ENCODE measurements at places on chromosomes 3 and 15.

DNA sequence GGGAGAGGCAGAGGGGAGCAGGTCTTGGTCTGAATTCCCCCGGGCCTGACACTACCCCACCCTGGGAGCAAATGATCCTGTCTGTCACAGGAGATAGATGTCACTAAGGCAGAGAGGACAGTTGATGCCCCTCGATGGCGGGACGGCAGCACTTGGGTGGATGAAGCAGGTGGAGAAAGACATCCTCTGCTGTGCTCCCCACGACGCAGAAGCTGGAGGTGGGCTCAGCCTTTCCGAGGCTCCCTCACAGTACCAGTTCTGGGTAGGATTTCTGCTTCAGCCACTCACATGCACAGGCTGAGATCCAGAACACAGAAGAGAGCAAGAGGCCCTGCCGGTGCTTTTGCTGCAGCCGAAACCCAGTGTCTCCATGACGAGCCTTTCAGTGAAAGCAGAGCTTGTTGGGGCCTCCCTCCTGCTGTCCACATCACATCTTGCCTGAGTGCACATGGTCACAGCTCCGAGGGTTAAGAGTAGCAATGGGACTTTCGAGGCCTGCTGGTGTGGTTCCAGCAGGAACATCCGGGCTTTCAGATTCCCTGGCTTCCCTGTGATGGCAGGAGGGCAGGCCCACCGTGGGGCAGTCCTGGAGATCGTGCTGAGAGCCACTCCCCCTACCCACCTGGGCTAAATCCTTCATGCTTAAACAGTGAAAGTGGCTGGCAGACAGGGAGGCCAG lies 107.3 kb upstream of the PRR20G start:
- no peak for DNase-seq
- no peak overlapping the region for H3K4me3 ChIP-seq
- H3K27ac ChIP-seq, result no peak overlapping the region
- no peaks in the 10 kb centered on the region for H3K27me3 ChIP-seq
- no peaks in the 10 kb centered on the region for H3K36me3 ChIP-seq

DNA sequence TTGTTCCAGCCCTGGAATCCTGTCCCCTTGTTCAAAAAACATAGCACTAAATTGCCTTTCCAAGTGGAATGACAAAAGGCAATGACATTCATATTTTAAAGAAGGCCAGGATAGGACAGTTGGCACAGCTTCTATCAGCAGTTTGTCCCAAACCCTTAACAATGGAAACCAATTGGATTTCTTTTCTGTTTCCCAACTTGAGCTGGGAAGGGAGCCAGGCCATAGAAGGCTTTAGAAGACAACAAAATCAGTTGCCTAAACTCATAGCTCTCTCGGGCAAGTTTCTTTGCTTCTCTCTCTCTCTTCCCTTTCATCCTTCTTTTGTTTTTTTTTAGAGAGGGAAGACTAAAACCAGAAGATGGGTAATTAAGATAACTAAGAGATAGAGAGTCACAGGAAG lies 227.7 kb upstream of the TPRG1 start:
- H3K27ac ChIP-seq, result peak overlapping the region; percentile 40
- no peak overlapping the region for H3K4me3 ChIP-seq
- peaks cover 27% of the 10 kb centered on the region for H3K4me1 ChIP-seq
- no peaks in the 10 kb centered on the region for H3K27me3 ChIP-seq

DNA sequence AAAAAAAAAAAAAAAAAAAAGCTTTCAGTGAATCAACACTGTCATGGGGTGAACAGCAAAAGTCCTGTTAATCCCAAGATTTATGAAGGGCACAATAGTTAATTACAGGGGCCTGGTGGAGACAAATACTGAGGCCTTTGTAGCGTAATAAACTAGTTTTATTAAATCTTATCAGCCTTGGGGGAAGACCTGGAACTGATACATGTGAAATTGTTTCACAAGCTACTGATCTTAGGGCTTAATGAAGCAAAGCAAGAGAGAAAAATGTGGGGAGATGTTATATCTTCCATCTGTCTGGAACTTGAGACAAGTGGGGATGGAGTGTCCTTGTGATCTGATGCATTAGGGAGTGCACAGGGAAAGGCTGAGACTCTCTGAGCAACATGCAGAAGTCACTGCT lies 47.9 kb upstream of the OSBPL11 start:
- H3K27ac ChIP-seq, result peak overlapping the region; percentile 74
- no peak overlapping the region for H3K4me3 ChIP-seq
- H3K4me1 ChIP-seq, result peaks cover 16% of the 10 kb centered on the region
- DNase-seq, result no peak

DNA sequence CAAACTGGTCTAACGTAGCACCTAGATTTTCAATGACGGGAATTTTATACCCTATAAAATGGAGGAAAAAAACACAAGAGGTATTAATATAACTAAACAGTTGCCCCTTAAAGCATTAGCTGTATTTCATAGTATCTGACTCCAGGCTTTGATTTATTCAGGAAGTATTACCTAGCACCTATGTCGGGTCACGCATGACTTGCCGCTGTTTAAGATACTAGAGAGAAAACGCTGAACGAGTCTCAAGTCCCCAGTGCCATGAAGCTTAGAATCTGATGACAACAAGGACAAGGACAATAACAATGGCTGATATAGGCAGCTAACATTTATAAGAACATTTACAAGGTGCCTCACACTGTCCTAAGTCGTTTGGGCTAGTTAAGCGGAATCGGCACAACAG lies 1.9 kb downstream of the SNRPA1 start:
- H3K36me3 ChIP-seq, result peaks cover 28% of the 10 kb centered on the region
- peaks cover 28% of the 10 kb centered on the region for H3K4me1 ChIP-seq
- H3K27me3 ChIP-seq, result no peaks in the 10 kb centered on the region
- H3K4me3 ChIP-seq, result peak overlapping the region; percentile 100
- DNase-seq, result no peak

DNA sequence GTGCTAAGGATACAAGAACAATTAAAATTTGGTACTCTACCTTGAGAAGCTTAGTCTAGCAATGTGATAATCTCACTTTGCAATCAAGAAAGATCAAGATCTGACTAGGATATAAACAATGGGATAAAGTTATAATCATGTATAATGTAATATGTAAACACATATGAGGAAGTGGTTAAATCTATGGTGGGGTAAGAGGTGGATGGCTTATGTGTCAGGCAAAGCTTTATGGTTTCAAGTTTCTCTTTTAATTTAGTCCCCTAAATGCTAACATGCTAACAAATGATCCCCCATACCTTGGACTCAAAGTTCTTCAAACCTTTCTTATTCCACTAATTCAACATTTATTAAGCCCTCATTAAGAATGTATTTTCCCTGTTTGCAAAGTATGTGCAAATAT lies 2.5 kb downstream of the RSL24D1 start:
- H3K27me3 ChIP-seq, result no peaks in the 10 kb centered on the region
- peaks cover 24% of the 10 kb centered on the region for H3K4me1 ChIP-seq
- no peak overlapping the region for H3K4me3 ChIP-seq
- H3K36me3 ChIP-seq, result no peaks in the 10 kb centered on the region

DNA sequence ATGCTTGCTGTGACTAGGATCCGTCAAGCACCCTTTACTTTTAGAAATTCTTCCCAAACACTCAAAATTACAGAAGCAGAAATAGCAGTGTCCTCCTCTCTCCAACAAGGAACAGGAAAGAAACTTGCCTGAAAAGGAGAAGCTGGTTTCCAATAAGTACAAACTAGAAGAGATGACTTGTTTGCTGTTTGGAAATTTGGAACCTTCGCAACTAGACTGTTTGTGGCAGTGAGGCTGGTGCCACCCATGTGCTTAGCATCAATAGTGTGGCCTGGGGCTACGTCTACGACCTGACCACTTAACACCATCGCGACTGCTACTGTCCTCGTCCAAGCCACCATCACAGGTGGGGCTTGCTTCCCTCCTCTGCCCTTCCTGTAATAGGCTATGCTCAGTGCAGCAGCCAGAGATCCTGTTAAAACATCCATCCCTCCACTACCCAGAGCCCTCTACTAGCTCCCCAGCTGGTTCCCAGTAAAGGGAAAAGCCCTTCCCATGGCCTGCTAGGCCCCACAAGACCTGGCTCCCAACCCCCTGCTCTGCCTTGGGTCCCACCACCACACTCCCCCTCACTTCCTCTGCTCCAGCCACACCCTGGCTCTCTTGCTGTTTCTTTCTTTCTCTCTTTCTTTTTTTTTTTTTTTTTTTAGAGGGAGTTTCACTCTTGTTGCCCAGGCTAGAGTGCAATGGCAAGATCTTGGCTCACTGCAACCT lies 52.6 kb upstream of the CCR2 start:
- peak overlapping the region; percentile 13 for H3K27ac ChIP-seq
- peaks cover 22% of the 10 kb centered on the region for H3K4me1 ChIP-seq
- H3K4me3 ChIP-seq, result no peak overlapping the region
- DNase-seq, result no peak
- no peaks in the 10 kb centered on the region for H3K36me3 ChIP-seq

DNA sequence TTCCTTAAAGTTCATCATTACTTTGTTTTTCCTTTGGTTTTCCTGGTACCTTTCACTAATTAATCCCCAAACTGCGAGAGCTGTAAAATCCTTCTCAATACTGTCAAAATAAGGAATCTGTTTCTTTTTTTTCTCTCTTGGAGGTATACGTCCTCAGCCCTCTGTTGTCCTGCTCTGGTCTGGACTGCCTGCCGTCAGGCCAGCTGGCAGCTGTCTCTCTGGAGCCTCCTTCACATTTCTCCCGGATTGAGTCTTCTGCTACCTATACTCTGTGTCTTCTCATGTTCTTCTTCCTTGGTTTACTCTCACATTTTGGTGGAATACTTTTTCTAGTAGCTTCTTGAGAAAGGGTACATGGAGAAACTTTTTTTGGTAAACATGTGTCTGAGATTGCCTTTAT lies 13.8 kb downstream of the TATDN2 start:
- H3K27me3 ChIP-seq, result no peaks in the 10 kb centered on the region
- no peak for DNase-seq
- peaks cover 45% of the 10 kb centered on the region for H3K36me3 ChIP-seq
- H3K4me3 ChIP-seq, result no peak overlapping the region

GRCh38 chr3:58009026-58009748 lies 965 bp downstream of the FLNB start:
- H3K36me3 ChIP-seq, result no peaks in the 10 kb centered on the region
- peak overlapping the region; percentile 57 for H3K27ac ChIP-seq
- H3K27me3 ChIP-seq, result no peaks in the 10 kb centered on the region

DNA sequence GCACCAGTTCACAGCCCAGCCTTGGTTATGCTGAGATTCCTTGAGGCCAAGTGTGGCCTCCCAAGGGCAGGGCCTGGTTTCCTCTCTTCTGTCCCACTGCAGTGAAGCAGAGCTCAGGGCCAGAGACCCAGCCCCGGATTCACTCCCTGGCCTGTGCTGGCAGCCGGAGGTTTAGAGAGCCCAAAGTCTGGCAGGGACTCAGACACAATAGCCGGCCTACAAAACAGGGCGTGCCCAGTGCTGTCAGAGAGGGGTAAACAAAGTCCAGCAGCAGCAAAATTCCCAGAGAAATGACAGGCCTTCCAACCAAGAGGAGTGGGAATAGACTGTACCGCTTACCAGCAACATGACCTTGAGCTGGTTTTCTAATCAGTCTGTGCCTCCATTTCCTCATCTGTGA lies 14.0 kb downstream of the VIPR1 start:
- H3K36me3 ChIP-seq, result peaks cover 9% of the 10 kb centered on the region
- peaks cover 61% of the 10 kb centered on the region for H3K4me1 ChIP-seq
- H3K27ac ChIP-seq, result peak overlapping the region; percentile 76
- H3K27me3 ChIP-seq, result no peaks in the 10 kb centered on the region

GRCh38 chr3:129623447-129624118 lies 17.1 kb upstream of the PLXND1 start:
- H3K27me3 ChIP-seq, result no peaks in the 10 kb centered on the region
- peaks cover 90% of the 10 kb centered on the region for H3K4me1 ChIP-seq
- H3K27ac ChIP-seq, result peak overlapping the region; percentile 93
- H3K36me3 ChIP-seq, result no peaks in the 10 kb centered on the region
